ENCODE measurements at places on chromosomes 11 and 22. TPM values are rescaled to one million over a fixed set of nuclear protein-coding genes. Genes with fewer than 3 reads are reported as not detected.

Gene A4GALT
- total RNA-seq, result 1.9 TPM

Gene POU2AF3
- total RNA-seq, result 0.27 TPM

Gene OR2AT4
- not detected for total RNA-seq

Gene FAM180B
- total RNA-seq, result not detected

Gene PRR33
- total RNA-seq, result not detected

Gene SLC17A6
- not detected for total RNA-seq

Gene IFTAP
- total RNA-seq, result 21.3 TPM

Gene ACR
- not detected for total RNA-seq

Gene SCN2B
- total RNA-seq, result 0.29 TPM

Gene PGM2L1
- 41.0 TPM for total RNA-seq

Gene P4HA3
- total RNA-seq, result 3.3 TPM

Gene NXPE2
- total RNA-seq, result 0.11 TPM

Gene FLRT1
- 0.41 TPM for total RNA-seq

Gene HMGXB4
- 16.8 TPM for total RNA-seq

Gene MAPK12
- total RNA-seq, result 29.1 TPM

Gene KDM4D
- total RNA-seq, result 0.93 TPM

Gene BAD
- total RNA-seq, result 46.6 TPM

Gene TIGD3
- total RNA-seq, result 0.29 TPM

Gene CTSF
- 4.0 TPM for total RNA-seq

Gene P2RY2
- total RNA-seq, result 0.12 TPM

Gene GLYATL1
- 0.41 TPM for total RNA-seq

Data from astrocyte (in vitro differentiated cells and primary cell).